ENCODE measurements at places on chromosomes 1 and 21. TPM values are rescaled to one million over a fixed set of nuclear protein-coding genes. Genes with fewer than 3 reads are reported as not detected.

- H3K27me3 ChIP-seq, result no peaks in the 10 kb centered on the region
- DNase-seq, result no peak
- no peak overlapping the region for H3K27ac ChIP-seq
- H3K4me1 ChIP-seq, result no peaks in the 10 kb centered on the region
- H3K4me3 ChIP-seq, result no peak overlapping the region
- H3K36me3 ChIP-seq, result no peaks in the 10 kb centered on the region
Observed at GRCh38 chr1:65330822-65331221, 21.5 kb downstream of the DNAJC6 start.

- DNase-seq, result no peak
- H3K27ac ChIP-seq, result no peak overlapping the region
- no peaks in the 10 kb centered on the region for H3K36me3 ChIP-seq
- no peak overlapping the region for H3K4me3 ChIP-seq
- H3K27me3 ChIP-seq, result no peaks in the 10 kb centered on the region
Observed at GRCh38 chr1:179702946-179703539, 40.0 kb upstream of the FAM163A start.

- H3K27ac ChIP-seq, result no peak overlapping the region
- no peaks in the 10 kb centered on the region for H3K36me3 ChIP-seq
- peaks cover 1% of the 10 kb centered on the region for H3K27me3 ChIP-seq
- H3K4me1 ChIP-seq, result no peaks in the 10 kb centered on the region
- no peak for DNase-seq
Observed at GRCh38 chr1:88324899-88325298, 359.2 kb upstream of the PKN2 start.

GRCh38 chr1:110286564-110286963 lies 52.6 kb upstream of the RBM15 start:
- no peak overlapping the region for H3K4me3 ChIP-seq
- DNase-seq, result no peak
- no peak overlapping the region for H3K27ac ChIP-seq
- H3K4me1 ChIP-seq, result peaks cover 3% of the 10 kb centered on the region
- peaks cover 2% of the 10 kb centered on the region for H3K27me3 ChIP-seq

GRCh38 chr1:248906753-248907661 lies 972 bp downstream of the PGBD2 start:
- H3K27me3 ChIP-seq, result no peaks in the 10 kb centered on the region
- peak overlapping the region; percentile 90 for H3K4me3 ChIP-seq
- H3K27ac ChIP-seq, result peak overlapping the region; percentile 87
- peaks cover 21% of the 10 kb centered on the region for H3K4me1 ChIP-seq
- H3K36me3 ChIP-seq, result no peaks in the 10 kb centered on the region
- no peak for DNase-seq

- H3K27me3 ChIP-seq, result peaks cover 6% of the 10 kb centered on the region
- H3K36me3 ChIP-seq, result no peaks in the 10 kb centered on the region
- H3K4me3 ChIP-seq, result no peak overlapping the region
- no peak overlapping the region for H3K27ac ChIP-seq
- H3K4me1 ChIP-seq, result peaks cover 10% of the 10 kb centered on the region
Observed at GRCh38 chr1:173212952-173213491, 5.9 kb upstream of the TNFSF4 start.

- DNase-seq, result no peak
- peaks cover 84% of the 10 kb centered on the region for H3K4me1 ChIP-seq
- peak overlapping the region; percentile 99 for H3K27ac ChIP-seq
- H3K4me3 ChIP-seq, result no peak overlapping the region
Observed at GRCh38 chr1:21299780-21300395, 9.6 kb upstream of the ECE1 start.

DNA sequence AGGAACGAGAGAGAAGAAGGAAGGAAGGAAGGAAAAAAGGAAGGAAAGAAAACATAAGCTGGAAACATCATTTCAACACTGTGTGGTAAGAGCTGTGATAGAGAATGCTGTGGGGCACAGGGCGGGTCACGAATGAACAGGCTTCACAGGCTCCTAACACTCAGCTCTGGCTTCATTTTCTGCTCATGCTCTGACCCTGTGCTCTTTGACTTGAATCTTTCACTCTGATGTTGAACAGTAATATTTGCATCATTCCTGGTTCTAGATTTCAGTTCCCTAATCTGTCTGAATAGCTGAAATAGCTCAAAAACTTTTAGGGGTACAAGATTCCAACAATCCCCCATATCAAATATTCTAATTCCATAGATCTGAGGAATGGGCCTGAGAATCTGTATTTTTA lies 207.3 kb downstream of the LHX8 start:
- H3K4me1 ChIP-seq, result peaks cover 4% of the 10 kb centered on the region
- no peak for DNase-seq
- H3K27ac ChIP-seq, result no peak overlapping the region
- H3K27me3 ChIP-seq, result no peaks in the 10 kb centered on the region
- no peak overlapping the region for H3K4me3 ChIP-seq

GRCh38 chr1:188154196-188154595 lies 1325.4 kb downstream of the PLA2G4A start:
- no peak for DNase-seq
- H3K36me3 ChIP-seq, result no peaks in the 10 kb centered on the region
- H3K27me3 ChIP-seq, result no peaks in the 10 kb centered on the region
- no peaks in the 10 kb centered on the region for H3K4me1 ChIP-seq
- H3K27ac ChIP-seq, result no peak overlapping the region
- no peak overlapping the region for H3K4me3 ChIP-seq

DNA sequence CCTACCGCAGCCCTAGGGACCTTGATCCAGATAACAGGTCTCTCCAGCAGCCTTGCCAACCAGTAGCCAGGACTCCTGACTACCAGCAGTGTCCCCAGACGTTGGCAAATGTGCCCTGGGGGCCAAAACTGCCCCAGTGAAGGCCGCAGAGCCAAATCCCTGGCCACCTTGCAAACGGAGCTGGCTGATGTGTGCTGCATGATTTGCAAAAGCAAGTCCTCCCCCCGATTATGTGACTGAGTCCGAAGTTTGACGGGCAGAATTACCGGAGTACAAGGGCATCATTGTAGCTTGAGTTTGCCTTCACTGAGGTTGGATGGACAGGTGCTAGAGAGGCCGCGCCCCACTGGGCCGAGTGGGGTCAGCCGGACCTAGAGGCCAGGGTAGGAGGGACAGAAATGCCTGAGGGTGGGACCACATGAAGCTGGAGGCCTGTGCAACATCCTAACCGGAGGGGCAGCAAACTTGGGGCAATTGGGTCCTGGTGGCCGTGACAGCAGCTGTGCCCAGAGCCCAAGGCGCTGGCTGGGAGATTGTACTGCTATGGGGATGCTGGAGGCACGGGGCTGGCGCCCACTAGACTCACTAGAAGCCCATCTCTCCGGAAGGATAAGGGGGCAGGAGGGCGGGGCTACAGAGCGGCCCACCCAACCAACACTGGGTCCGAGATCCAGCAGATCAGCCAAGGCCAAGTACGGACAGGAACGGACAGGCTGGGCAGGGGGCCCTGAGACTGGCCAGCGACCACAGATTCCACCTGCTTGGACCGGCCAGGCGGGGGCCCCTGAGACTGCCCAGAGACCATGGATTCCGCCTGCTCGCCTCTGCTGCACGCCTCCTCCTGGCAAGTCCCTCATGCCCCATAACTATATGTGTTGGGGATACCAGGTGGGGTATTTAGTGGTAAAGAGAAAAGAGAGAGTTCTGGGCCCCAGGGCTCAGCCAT lies 2.8 kb downstream of the ARHGEF16 start:
- H3K27me3 ChIP-seq, result peaks cover 2% of the 10 kb centered on the region
- no peaks in the 10 kb centered on the region for H3K36me3 ChIP-seq
- H3K4me1 ChIP-seq, result peaks cover 2% of the 10 kb centered on the region
- no peak overlapping the region for H3K4me3 ChIP-seq
- DNase-seq, result no peak
- H3K27ac ChIP-seq, result no peak overlapping the region

- no peak overlapping the region for H3K4me3 ChIP-seq
- DNase-seq, result no peak
- H3K27me3 ChIP-seq, result no peaks in the 10 kb centered on the region
- peaks cover 17% of the 10 kb centered on the region for H3K4me1 ChIP-seq
Observed at GRCh38 chr1:168260393-168260792, 20.3 kb upstream of the TBX19 start.

GRCh38 chr1:92990828-92991227 lies 29.6 kb upstream of the DIPK1A start:
- H3K4me1 ChIP-seq, result peaks cover 56% of the 10 kb centered on the region
- H3K36me3 ChIP-seq, result peaks cover 2% of the 10 kb centered on the region
- H3K27me3 ChIP-seq, result no peaks in the 10 kb centered on the region
- peak overlapping the region; percentile 79 for H3K27ac ChIP-seq
- H3K4me3 ChIP-seq, result peak overlapping the region; percentile 28

- no peak overlapping the region for H3K4me3 ChIP-seq
- H3K27ac ChIP-seq, result no peak overlapping the region
- H3K36me3 ChIP-seq, result peaks cover 9% of the 10 kb centered on the region
- H3K4me1 ChIP-seq, result no peaks in the 10 kb centered on the region
- DNase-seq, result no peak
Observed at GRCh38 chr1:3940081-3940753, 40.1 kb upstream of the C1orf174 start.

DNA sequence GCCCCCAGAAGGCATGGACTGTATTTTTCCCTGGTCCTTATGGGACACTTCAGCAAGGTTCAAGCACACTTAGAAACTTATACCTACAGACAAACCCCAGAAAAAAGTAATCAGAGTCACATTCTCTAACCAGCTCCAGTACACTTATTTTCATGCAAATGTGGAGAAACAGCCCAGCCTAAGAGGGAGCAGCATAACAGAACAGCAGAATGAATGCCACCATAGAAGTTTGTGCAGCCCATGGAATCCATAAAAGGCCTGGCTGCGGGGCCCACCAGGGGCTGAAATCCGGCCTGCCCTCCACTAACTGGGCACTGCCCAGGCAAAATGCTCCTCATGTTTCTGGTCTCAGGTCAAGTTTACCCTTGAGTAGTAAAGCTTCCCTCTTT lies 60.4 kb upstream of the ATP1A1 start:
- H3K4me1 ChIP-seq, result peaks cover 14% of the 10 kb centered on the region
- no peak overlapping the region for H3K4me3 ChIP-seq
- no peak overlapping the region for H3K27ac ChIP-seq
- no peaks in the 10 kb centered on the region for H3K36me3 ChIP-seq

DNA sequence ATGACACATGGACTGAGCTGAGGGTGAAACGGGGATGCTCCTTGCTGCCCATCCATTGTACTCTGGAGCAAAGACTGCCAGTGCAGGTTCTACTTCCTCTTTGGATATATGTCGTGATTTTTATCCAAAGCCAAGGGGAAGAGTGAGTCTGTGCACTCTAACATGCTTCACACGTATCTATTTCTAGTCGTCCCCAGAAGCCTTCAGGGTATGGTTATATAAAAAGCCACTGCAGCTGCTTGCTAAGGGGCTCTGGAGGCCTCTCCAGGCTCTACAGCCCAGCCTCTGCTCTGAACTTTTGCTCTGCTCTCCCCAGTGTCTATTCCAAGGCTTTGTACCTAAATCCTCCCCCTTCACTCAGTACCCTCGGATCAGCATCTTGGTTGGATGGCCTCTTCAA lies 20.1 kb downstream of the PAFAH2 start:
- H3K4me3 ChIP-seq, result no peak overlapping the region
- peaks cover 33% of the 10 kb centered on the region for H3K36me3 ChIP-seq
- H3K4me1 ChIP-seq, result peaks cover under 1% of the 10 kb centered on the region
- no peak overlapping the region for H3K27ac ChIP-seq
- no peaks in the 10 kb centered on the region for H3K27me3 ChIP-seq

DNA sequence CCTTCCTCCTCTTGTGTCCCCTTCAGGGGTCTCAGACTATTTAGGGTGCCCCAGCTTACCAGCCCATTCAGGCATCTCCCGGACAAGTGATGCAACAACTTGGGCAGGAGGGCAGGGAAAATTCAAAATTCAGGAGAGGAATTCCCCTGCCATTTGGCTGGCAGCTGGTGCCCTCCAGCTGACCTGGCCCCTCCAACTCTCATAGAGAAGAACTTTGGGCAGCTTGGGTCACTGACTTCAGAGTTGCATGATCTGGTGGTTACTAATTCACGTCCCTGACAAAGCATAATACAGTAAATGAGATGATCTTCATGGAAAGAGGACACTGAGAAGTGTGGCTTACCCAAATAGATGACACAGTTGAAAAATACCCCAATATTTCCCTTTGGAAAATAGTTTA lies at the start of gene FCAMR:
Gene FCAMR, minus strand, starts transcription at position 15 of the 400 bp plus-strand sequence. CDS start 335 bp downstream, outside the sequence.
- H3K27me3 ChIP-seq, result peaks cover 9% of the 10 kb centered on the region
- H3K4me1 ChIP-seq, result peaks cover 19% of the 10 kb centered on the region
- no peak for DNase-seq
- no peak within 1 kb of the TSS for H3K4me3 ChIP-seq
- no peak within 1 kb of the TSS for H3K27ac ChIP-seq

DNA sequence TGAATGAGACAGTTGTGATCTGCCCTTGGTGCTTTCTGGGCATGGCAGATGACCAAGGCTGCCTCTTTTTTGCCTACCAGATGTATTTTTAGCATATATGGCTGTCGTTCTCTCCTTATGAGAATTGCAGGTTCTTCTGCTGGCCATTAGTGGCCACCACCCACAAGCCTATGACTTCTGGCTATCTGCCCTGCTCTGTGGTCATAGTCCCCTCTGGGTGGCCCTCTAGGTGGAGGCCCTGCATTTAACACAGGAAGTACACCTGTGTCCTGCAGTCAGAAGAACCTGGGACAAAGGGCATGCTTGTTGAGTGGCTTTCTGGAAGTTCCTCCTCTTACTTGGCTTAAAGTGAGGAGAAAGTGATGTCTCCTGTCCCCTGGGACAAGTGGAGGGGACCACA lies 6.5 kb downstream of the FCAMR start:
- H3K36me3 ChIP-seq, result no peaks in the 10 kb centered on the region
- DNase-seq, result no peak
- no peak overlapping the region for H3K27ac ChIP-seq
- peaks cover 31% of the 10 kb centered on the region for H3K4me1 ChIP-seq
- no peak overlapping the region for H3K4me3 ChIP-seq
- H3K27me3 ChIP-seq, result no peaks in the 10 kb centered on the region

DNA sequence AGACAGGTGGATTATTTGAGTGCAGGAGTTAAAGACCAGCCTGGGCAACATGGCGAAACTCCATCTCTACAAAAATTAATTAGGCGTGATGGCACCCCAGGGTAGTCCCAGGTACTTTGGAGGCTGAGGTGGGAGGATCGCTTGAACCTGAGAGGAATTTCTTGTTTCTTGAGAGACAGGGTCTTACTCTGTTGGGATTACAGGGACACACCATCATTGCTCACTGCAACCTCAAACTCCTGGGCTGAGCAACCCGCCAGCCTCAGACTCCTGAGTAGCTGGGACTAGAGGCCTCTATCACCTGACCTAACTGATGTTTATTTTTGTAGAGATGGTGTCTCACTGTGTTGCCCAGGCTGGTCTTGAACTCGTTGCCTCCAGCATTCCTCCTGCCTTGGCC lies 24.8 kb downstream of the DHX9 start:
- peaks cover 76% of the 10 kb centered on the region for H3K36me3 ChIP-seq
- DNase-seq, result no peak
- H3K4me1 ChIP-seq, result peaks cover 49% of the 10 kb centered on the region
- H3K27me3 ChIP-seq, result no peaks in the 10 kb centered on the region
- H3K4me3 ChIP-seq, result no peak overlapping the region

The PDC gene
- total RNA-seq, result not detected

The CFHR5 gene
- total RNA-seq, result not detected

The FMO5 gene
- total RNA-seq, result 0.33 TPM

The OPRD1 gene
- not detected for total RNA-seq

The PADI2 gene
- total RNA-seq, result not detected

The KMO gene
- total RNA-seq, result 0.26 TPM

The CFAP74 gene
- total RNA-seq, result not detected

The PSMB4 gene
- 355 TPM for total RNA-seq

The CFHR3 gene
- not detected for total RNA-seq

The OR2G6 gene
- total RNA-seq, result not detected

The GBP6 gene
- total RNA-seq, result 0.81 TPM

The LRRC53 gene
- not detected for total RNA-seq

The LCE2C gene
- total RNA-seq, result not detected

The TTC39A gene
- 0.19 TPM for total RNA-seq

The PMF1 gene
- total RNA-seq, result 99.5 TPM
